ENCODE measurements at places on chromosomes 11 and 22.

- DNase-seq, result no peak
Observed at GRCh38 chr11:45930031-45930794, 7.8 kb downstream of the LARGE2 start.

GRCh38 chr11:71324788-71325417 is 72.5 kb upstream of the SHANK2 start:
- DNase-seq, result no peak

DNA sequence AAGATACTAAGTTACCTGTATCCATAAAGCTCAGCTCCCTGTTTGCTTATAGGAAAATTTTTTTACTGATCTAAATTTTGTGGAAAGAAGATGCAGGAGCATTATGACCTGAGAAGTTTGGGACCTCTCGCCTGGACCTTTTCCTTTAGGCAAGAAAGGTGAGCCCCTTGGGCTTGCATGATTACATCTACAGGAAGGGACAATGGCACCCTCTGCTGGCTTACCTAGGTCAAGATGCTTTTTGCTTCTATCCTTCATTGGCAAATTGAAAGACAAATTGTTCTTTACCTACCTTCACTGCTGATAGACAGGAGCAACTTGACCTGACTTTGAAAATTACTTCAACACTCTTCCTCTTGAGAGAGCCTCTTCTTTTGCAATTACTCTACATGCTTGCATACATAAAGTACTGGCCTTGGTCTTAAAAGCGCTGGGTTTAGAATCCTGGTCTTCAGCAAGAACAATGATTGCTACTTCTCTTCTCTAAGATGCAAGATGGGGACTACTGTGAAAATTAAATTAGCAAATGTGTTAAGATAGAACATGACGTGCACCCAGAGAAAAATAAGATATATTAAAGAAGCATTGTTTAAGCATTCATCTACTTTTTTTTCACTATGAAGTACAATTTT is 147.2 kb downstream of the TRPC6 start:
- DNase-seq, result no peak

DNA sequence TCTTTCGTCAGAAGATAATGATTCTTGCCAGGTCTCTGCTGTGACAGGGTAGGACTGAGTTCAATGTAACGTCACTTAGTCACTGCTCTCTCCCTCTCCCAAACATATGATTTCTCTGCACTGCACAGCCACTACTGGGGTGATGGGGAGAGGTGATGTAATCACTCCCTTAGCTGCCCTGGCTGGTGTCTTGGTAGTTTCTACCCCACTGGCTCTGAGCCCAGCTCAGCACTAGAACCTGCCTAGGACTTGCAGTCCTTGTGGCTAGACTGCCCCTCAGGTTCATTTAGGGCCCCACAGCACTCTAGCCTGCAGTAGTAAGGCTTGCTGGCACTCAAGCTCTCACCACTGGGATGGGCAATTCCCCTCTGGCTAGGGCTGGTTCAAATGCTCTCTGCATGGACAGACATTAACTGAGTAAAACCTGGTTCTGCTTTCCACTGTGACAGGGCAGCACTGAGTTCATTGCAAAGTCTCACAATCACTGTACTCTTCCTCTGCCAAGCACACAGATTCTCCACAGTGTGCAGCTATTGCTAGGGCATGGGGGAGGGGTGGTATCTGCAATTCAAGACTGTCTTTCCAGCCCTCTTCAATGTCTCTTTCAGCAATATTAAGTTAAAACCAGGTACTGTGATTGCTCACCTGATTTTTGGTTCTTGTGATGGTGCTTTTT is 571.4 kb upstream of the FAT3 start:
- no peak for DNase-seq

- no peak for DNase-seq
Observed at GRCh38 chr11:2460540-2461252, 15.9 kb downstream of the KCNQ1 start.

DNA sequence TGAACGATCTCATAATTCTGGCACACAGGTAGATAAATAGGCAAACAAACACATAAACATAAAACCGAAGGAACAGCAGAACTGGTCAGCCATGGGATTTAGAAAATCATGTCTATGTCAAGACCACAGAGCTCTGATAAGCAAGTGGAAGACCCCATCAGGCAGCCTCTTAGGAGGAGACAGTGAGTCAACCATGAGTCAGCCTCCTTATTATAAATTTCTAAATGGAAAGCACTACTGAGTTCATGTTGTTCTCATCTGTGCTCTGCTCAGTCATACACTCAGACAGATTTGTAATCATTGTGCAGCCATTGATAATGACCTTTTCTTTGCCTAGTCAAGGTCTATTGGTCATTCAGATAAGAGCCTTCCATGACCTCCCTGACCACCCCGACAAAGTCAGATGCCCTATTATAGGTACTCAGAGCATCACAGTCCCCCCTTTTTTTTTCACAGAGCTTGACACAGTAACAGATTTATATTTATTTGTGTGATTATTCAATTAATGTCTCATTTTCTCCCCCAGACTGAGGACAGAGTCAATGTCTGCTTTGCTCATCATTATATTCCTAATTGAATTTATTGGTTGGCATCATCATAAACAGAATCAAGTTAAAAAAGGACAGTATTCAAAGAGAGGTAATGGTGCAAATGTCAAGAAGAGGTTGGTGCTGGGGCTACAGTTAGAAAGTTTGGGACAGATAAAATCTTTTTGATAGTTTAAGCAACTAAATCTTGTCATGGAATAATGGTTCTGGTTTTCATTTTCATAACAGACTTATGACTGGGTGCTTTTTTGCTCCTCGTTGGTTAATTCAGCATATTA is 579.7 kb upstream of the CCDC90B start:
- DNase-seq, result no peak

DNA sequence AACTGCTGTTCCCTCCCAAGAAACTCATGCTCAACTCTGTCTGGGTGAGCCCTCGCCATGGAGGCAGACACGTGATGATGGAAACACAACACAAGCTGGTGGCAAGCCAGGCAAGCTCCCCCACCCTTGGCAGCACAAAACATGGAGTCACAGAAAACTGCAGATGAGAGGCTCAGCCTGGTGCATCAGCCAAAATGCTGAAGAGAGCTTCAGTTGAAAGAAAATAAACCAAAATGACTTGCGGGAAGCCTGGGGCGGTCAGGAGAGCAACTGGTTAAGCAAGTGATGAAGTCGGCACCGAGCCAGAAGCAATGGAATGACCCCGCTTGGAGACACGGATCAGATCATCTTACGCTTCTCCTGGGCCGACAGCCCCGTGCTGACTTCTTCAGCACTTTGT is 68.3 kb downstream of the C11orf58 start:
- no peak for DNase-seq

DNA sequence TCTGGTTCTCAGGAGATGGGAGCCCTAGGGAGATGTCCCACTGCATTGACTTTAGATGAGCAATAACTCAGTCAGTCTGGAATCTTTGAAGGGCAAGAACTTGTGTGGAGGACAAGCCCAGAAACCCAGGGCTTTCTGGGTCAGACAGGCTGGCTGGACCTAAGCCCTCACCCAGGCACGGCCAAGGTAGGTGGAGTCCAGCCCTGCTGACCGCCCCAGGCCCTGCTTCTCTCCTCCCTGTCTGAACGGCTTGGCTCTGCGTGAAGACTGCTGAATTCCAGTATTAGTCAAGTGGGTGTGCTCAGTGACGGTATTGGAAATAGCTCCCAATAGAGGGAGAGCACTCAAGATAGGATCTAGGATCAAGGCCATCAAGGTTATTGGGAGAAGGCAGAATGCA is 6.1 kb downstream of the CXCR5 start:
- DNase-seq, result no peak

DNA sequence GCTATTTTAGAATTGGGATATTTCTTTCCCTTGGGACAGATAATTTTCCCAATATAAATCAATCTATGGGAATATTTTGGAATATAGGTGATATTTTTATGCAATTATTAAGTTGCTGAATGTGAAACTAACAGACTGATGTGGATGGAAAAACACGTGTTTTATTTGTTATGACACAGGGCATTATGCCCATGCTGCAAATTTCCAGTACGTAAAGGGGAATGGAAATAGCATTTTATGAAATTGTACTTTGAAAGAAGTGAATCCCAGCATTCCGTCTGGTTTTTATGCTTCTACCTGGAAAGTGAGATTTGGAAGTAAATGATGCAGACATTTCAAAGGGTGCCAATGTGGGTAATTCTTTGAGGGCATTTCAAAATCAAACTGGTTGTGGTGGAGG is 142.7 kb downstream of the PARVA start:
- DNase-seq, result no peak

DNA sequence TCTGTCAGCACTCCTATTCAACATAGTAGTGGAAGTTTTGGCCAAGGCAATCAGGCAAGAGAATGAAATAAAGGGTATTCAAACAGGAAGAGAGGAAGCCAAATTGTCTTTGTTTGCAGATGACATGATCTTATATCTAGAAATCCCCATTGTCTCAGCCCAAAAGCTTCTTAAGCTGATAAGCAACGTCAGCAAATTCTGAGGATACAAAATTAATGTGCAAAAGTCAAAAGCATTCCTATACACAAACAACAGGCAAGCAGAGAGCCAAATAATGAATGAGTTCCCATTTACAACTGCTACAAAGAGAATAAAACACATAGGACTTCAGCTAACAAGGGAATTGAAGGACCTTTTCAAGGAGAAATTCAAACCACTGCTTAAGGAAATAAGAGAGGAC is 280.4 kb upstream of the LUZP2 start:
- DNase-seq, result no peak

DNA sequence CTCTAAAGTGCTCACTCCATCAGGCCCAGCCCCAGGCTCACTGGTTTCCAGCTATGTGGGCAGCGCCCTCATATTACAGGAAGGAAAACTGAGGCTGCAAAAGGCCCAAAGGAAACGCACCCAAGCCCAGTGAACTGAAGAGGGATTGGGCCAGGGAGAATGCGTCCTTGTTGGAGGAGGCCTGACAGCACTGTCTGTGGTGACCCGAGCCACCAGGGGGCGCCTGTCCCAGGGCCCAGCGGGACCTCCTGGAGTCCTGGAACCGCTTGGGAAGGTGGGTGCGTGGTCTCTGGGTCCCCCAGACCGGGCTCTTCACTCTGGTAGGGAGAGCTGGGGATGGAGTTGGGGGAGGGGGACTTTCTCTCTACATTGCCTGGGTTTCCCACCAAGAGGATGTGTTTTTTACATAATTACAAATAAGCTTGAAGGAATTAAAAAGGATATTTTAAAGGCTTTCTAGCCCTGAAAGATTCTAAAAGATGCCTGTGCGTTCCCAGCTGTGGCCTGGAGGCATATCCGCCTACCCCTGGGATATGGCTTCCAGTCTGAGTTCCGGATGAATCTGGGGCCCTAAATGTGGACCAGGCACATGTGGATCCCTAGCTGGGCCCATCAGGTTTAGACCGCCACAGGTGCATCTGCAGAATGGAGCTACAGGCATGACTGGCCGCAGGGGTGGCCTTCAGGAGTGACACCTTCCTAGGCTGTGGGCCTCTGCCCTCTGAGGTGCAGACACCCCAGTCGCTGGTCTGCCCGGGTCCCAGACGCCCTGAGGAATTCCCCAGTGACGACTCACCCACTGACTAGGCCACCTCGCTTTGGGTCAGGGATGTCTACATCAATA is 4.2 kb downstream of the SPI1 start:
- peak; percentile 84 for DNase-seq

GRCh38 chr11:24509114-24509513 is 12.3 kb downstream of the LUZP2 start:
- DNase-seq, result no peak

DNA sequence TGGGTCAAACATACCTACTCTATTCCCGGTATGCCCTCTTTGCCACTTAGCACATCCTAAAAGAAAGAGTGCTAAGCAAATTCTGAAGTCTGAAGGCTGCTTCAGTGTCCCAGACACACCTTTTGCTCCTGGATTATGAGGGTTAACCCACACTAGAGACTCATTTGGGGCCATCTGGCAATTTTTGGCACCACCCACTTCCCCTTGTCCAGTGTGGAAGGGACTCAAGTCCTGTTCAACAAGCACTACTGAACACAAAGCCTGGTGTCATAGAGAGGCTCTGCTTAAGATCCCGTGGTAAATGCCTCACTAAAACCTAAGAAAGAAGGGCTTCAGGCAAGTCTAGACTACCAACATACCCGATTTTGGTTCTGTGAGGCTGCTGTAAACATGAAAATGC is 85.8 kb downstream of the SERGEF start:
- DNase-seq, result no peak

GRCh38 chr11:9347100-9347499 is 32.7 kb upstream of the TMEM41B start:
- DNase-seq, result no peak

DNA sequence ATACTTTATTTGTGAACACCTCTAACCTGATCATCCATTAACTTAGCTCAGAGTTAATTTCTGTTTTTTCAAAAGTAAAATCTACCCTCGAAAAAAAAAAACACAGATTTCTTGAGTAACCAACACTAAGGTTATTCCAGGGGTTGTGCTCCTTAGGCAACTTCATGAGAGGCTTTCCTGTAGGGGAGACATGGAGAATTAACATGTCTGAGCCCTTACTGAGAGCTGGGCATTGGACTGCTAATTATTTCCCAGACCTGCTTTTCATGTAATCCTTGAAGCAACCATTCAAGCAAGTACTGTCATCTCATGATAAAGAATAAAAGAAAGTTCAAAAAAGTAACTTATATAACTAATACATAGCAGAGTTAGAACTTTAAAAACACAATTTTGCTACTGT is 13.5 kb upstream of the UPB1 start:
- DNase-seq, result no peak

DNA sequence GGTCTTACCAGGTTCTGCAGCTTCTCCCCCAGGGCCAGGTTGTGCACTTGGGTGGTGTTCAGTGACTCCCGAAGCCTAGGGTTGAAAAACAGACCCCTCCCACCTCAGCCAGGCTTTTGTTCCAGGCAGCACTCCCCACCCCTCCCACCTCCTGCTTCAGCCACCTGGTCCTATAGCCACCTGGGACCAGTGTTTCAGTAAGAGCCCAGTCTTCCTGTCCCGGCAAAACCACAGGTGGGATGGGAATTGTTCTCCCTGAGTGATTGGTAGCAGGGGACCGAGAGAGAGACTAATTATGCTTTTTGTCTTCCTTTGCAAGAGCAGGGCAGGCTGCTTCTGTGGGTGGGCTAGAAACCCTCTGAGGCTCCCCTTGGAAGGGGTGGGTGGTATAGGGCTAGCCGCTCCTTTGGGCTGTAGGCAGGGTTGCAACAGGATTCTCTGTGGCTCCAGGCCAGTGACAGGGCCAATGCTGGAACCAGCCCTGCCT is 8.5 kb upstream of the NAALADL1 start:
- DNase-seq, result no peak

Data from effector CD4-positive, alpha-beta T cell (primary cell).